ENCODE measurements at places on chromosomes 1 and 21.
A peak's percentile ranks its signal among the peaks of the same experiment; 100 is the strongest.

DNA sequence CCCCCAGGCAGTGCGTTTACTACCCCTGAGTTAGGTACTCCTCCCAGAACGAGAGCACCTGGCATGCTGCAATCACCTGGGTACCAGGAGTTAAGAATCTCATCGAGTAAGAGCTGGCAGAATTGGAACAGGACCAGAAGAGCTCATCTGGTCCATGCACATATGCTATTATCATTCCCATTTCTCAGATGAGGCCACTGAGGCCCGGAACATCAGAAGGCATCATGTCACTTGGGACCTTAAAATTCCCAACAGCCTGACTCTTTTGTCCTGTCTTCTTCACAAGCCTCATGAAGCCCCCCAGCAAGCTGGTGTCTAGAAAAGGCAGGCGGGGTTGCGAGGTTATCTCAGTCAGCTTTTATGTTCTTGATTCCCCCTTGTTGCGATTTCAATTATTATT, 13.9 kb upstream of the IFFO2 start:
- no peaks in the 10 kb centered on the region for H3K36me3 ChIP-seq
- H3K4me3 ChIP-seq = no peak overlapping the region
- peaks cover 11% of the 10 kb centered on the region for H3K4me1 ChIP-seq
- DNase-seq = no peak
- H3K27me3 ChIP-seq = no peaks in the 10 kb centered on the region

- H3K4me3 ChIP-seq = no peak overlapping the region
- no peaks in the 10 kb centered on the region for H3K27me3 ChIP-seq
- H3K36me3 ChIP-seq = peaks cover 5% of the 10 kb centered on the region
- DNase-seq = no peak
These were observed 8.6 kb downstream of the ARF1 start for GRCh38 chr1:228091084-228091483.

- peak overlapping the region; percentile 24 for H3K4me3 ChIP-seq
- DNase-seq = peak; percentile 88
- H3K27ac ChIP-seq = peak overlapping the region; percentile 93
- no peaks in the 10 kb centered on the region for H3K36me3 ChIP-seq
- peaks cover 78% of the 10 kb centered on the region for H3K4me1 ChIP-seq
These were observed 4.5 kb downstream of the FHL3 start for GRCh38 chr1:38000529-38001455.

DNA sequence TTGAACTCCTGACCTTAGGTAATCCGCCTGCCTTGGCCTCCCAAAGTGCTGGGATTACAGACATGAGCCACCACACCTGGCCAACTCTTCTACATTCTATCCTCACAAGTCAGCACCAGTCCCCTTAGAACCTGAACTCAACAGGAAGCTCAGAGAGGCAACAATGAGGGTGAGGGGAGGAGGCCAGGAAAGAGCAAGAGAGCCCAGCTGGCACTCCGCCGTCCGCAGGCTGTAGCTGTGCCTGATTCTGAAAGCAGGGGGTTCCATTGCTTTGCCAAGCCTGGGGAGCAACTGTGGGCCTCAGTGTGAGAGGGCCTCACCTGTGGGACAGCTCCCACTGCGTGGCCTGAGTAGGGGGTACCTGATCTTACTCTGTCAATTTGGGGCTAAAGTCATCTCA, 18.7 kb downstream of the STK40 start:
- H3K4me3 ChIP-seq = no peak overlapping the region
- H3K27ac ChIP-seq = peak overlapping the region; percentile 70
- H3K4me1 ChIP-seq = peaks cover 60% of the 10 kb centered on the region

DNA sequence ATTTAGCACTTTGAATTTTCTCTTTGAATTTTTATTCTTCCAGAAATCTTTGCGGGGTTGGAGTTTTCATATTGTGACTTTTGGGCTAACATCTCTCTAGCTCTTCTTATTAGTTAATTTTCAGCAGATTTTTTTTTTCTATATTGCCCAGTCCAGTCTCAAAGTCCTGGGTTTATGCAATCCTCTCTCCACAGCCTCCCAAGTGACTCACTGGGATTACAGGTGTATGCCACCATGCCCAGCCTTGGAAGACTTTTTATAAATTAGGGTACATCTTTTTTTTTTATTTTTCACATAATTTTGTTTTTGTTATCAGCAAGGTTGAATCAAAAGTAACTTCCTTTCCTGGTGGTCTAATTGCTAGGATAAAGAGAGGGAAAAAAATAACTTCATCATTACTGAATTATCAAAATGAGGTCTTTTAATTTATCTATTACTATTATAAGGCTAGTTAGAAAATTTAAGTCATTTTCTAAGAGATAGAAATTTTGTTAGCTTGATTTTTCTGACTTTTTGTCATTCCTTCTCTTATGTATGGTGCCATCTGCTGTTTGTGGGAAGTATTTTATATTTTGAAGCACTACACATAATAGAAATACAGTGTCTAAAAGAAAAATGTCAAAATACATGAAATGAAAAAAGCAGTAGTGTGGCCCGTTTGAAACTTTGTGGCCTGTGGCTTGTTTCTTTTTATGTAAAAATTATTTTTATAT, 273.4 kb upstream of the CACYBP start:
- H3K4me1 ChIP-seq = no peaks in the 10 kb centered on the region
- H3K27ac ChIP-seq = no peak overlapping the region
- H3K27me3 ChIP-seq = no peaks in the 10 kb centered on the region
- no peak for DNase-seq

DNA sequence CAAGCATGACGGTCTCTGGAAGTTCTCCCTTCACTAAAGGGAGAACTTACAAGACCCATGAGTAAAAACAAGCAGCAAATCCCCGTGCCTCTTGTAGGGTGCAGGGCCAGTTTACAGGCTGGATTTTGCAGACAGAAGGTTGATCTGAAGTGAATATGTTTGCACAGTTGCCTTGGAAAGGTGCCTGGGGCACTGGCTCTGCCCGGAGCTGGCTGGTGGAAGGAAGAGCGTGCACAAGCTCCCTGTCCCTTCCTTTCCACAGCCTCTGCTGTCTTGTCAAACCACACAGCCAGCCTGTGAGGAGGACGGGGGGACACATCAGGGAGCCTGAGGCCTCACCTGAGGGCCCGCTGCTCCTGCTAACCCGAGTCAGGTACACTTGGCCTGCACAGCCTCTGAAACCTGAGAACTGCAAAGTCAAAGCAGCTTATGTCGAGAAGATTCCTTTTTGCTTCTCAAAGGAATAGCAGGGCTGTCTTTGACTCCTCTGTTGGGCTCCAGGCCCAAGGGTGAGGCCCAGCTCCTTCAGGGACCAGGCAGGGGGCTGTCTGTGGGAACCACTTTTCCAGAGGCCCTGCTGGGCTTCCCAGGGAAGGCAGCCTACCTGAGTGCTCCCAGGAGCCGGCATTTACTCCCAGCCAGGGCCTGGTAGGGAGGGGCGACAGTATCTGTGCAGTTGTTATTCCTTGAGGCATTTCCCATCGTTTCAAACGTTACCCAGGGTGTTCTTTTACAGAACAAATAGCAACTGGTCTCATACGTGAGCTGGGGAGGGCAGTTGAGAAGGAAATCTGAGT, 251.5 kb downstream of the SIPA1L2 start:
- no peak for DNase-seq
- H3K4me3 ChIP-seq = no peak overlapping the region
- no peaks in the 10 kb centered on the region for H3K27me3 ChIP-seq
- H3K27ac ChIP-seq = no peak overlapping the region

DNA sequence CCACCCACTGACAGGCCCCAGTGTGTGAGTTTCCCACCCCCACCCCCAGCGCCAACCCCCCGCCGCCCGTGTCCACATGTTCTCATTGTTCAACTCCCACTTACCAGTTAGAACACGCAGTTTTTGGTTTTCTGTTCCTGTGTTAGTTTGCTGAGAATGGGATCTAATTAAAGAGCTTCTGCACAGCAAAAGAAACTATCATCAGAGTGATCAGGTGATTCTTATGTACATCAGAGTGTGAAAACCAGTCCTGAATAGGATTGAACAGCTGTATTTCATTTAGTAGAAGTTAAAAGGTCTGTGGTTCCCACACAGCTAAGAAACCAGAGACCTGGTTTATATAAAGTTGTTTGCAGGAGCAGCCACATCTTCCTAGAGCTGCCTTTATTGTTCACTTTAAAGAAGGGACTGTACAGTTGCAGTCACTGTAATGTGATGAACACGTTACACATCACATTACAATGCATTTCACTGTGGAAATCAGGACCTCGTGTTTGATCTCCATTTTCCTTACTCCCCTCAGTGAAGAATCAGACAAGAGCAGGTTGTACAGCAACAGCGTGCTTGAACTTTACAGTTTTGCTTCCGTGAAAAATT, 1.2 kb downstream of the GBP6 start:
- no peak overlapping the region for H3K4me3 ChIP-seq

DNA sequence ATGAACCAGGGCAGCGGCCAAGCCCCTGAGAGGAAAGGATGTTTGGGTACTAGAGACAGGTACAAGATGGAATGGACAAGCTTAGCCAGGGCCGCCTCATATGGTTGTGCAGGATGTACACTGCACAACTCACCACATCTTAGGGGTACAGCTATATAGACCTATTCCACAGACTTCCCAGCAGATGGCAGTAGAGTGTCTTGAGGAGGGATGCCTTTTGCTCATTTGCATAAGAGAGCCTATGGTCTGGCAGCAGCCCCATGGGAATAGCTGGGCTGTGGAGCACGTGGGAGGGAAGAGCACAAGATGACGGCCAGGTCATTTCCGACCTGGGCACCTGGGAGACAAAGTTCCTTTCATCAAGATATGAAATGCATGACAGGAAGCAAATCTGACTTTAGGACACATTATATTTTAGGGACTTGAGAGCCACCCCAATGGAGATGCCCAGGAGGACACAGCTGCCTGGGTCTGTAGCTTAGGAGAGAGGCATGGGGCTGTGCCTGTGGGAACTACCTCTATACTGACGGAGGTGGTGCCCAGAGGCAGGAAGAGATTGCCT, 215.5 kb downstream of the KCNJ6 start:
- no peak for DNase-seq
- H3K27me3 ChIP-seq = no peaks in the 10 kb centered on the region
- no peak overlapping the region for H3K4me3 ChIP-seq
- H3K4me1 ChIP-seq = no peaks in the 10 kb centered on the region
- no peak overlapping the region for H3K27ac ChIP-seq
- no peaks in the 10 kb centered on the region for H3K36me3 ChIP-seq

DNA sequence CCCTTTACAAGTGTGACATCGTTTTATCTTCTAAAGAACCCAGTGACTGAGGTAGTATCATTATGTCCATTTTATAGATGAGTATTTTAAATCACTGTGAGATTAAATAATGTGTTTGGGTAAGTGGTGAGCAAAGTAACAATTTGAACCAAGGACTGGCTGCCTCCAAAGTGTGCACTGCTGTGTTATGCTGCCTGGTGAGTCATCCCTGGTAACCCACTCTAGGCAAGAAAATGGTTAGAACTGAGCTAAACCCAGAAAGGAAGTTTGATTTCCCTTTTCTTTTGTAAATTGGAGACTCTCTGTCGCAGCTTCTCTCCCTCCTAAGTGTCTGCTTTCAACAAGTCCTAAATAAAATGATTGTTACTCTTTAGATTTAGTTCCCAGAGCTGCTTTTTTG, 342.8 kb upstream of the KAZN start:
- no peaks in the 10 kb centered on the region for H3K27me3 ChIP-seq
- no peak overlapping the region for H3K4me3 ChIP-seq
- no peak for DNase-seq
- H3K36me3 ChIP-seq = no peaks in the 10 kb centered on the region

GRCh38 chr1:162535501-162535900, 26.0 kb upstream of the UAP1 start:
- no peaks in the 10 kb centered on the region for H3K4me1 ChIP-seq
- no peak overlapping the region for H3K4me3 ChIP-seq
- DNase-seq = no peak
- H3K36me3 ChIP-seq = no peaks in the 10 kb centered on the region

- H3K27me3 ChIP-seq = no peaks in the 10 kb centered on the region
- no peaks in the 10 kb centered on the region for H3K4me1 ChIP-seq
- H3K36me3 ChIP-seq = peaks cover 73% of the 10 kb centered on the region
These were observed 12.9 kb upstream of the CTSK start for GRCh38 chr1:150820730-150821512.

DNA sequence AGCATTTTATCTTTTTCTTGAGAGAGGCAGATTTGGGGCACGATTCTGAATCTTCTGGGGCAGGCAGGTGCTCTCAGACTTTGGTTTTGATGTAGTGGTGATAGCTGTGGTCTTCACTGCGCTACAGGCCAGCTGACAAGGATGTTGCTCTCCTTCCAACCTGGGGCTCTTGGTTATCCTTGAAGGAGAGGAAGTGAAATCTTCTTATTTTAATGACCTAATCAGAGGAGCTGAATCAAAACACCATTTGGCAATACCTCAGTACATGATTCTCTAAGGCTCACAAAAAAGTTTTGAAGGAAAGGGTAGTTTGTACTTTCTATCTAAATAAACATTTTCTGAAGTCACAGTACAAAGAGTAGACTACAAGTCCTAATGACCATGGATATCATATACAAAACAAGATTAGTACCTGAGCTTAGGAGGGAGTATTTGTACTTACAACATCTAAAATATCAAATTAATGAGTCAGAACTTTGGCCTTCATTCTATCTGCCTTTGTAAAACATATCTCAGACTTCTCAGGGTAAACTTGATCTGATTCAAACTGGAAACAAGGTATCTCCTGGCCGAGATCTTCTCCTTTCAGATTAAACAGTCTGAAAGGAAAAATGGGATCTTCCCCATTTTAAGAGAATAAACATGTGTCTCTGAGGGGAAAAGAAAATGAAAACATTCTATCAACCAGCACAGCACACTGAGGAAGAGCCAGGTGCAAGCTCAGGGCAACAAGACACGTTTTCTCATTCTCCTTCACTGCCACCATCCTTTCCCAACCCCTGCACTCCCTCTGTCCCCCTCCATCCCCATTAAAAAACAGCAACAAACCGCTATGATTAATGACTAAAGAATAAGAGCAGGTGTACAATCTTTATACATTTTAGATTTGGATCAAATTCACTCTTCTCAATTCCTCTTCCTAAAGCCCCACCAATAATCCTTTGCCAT, 69.2 kb downstream of the SH3GLB1 start:
- no peaks in the 10 kb centered on the region for H3K27me3 ChIP-seq
- no peak for DNase-seq
- no peak overlapping the region for H3K4me3 ChIP-seq
- peak overlapping the region; percentile 33 for H3K27ac ChIP-seq
- no peaks in the 10 kb centered on the region for H3K36me3 ChIP-seq

DNA sequence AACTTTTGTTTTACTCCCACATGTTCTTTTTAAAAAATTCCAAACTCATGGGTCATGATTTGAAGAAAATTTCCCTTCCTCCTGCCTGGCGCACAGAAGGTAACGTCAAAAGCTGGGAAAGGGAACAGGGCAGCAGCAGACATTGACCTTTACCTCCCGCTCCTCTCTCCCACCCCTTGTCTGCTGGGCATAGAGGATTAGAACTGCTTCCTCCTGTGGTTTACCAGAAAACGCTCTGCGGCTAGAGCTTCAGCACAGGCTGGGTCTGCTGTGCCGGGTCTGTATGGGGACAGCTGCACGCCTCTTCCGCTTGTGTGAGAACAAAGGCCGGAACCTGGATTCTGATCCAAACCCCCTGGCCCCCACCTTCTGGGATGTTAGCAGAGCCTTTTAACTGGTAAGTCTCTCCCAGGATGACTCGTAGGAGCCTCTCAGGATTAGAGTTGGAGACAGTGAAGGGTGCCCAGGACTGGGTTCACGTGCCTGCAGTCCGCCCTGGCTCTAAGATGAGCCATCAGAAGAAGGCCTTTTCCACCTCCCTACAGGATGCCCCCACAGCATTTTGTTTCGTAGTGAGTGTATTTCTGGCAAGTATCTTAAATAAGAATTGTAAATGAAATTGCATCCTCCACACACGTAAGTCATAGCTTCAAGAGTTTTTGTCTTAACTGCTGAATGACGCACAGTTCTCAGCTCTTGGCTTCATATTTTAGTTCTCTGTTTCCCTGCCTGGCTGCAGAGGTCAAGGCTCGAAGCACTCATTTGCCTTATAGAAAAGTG, 5.2 kb downstream of the H6PD start:
- H3K36me3 ChIP-seq = no peaks in the 10 kb centered on the region
- no peak for DNase-seq
- H3K27me3 ChIP-seq = no peaks in the 10 kb centered on the region
- H3K27ac ChIP-seq = peak overlapping the region; percentile 86
- no peak overlapping the region for H3K4me3 ChIP-seq

All from vagina (tissue), 2 donors.